ENCODE measurements at places on chromosomes 13 and 19. TPM values are rescaled to one million over a fixed set of nuclear protein-coding genes. Genes with fewer than 3 reads are reported as not detected.

DNA sequence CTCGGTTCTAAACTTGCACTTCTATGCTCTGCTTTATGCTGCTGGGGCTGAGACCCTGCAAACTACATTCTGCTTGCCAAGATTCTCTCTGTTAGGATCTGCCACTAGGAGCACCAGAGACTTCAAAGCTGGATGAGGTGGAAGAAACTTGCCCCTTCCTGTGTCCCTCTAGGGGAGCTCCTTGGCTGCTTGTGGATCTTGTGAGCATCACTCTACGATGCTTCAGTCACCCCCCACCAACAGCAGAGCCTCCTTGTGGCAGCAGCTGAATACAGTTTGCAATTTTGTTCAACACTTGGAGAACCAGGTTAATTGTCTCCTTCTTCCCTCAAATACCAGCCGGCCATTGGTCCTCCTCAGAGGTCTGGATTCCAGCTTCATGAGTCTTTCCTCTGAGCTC, 310.6 kb downstream of the FGF14 start:
- no peak for DNase-seq
- no peaks in the 10 kb centered on the region for H3K36me3 ChIP-seq
- no peak overlapping the region for H3K4me3 ChIP-seq
- H3K4me1 ChIP-seq, result no peaks in the 10 kb centered on the region
- H3K27me3 ChIP-seq, result no peaks in the 10 kb centered on the region

DNA sequence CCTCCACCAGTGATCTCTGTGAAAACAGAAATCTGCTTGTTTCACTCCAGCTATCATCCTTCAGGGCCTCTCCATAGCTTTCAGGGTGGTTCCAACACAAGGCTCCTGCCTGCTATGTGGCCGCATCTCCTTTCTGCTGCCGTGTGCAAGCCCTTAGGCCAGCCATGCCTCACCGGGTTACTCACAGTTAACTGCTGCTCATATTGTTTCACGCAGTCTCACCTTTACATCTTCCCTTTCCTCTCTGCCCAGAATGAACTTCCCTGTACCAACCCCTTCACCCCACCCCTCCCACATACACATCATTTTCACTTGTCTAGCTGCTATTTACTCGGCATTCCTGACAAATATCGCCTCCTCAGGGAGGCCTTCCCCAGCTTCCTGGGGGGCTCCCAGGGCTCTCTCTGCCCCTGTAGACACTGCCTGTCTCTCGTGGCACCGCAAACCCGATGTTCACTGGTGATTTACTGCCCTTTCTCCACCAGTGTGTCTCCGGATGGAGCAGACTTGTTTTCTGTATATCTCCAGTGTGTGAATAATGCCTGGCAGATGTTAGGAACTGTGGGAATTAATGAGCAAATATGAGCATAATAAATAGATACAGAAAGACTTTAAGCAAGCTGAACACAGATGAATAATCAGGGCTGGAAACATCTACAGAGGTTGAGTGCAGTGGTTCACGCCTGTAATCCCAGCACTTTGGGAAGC, 39.3 kb upstream of the GPR183 start:
- peaks cover 18% of the 10 kb centered on the region for H3K36me3 ChIP-seq
- H3K4me1 ChIP-seq, result no peaks in the 10 kb centered on the region
- H3K27ac ChIP-seq, result no peak overlapping the region
- DNase-seq, result no peak

GRCh38 chr19:48618278-48618915, 581 bp downstream of the RPL18 start:
- H3K27ac ChIP-seq, result peak overlapping the region; percentile 76
- peaks cover 11% of the 10 kb centered on the region for H3K4me1 ChIP-seq
- no peaks in the 10 kb centered on the region for H3K27me3 ChIP-seq
- H3K4me3 ChIP-seq, result peak overlapping the region; percentile 82
- no peak for DNase-seq

- H3K27ac ChIP-seq, result no peak overlapping the region
- no peak overlapping the region for H3K4me3 ChIP-seq
- peaks cover 18% of the 10 kb centered on the region for H3K4me1 ChIP-seq
- no peaks in the 10 kb centered on the region for H3K36me3 ChIP-seq
- DNase-seq, result no peak
Measured at GRCh38 chr19:43468354-43469159, 3.1 kb upstream of the LYPD3 start.

DNA sequence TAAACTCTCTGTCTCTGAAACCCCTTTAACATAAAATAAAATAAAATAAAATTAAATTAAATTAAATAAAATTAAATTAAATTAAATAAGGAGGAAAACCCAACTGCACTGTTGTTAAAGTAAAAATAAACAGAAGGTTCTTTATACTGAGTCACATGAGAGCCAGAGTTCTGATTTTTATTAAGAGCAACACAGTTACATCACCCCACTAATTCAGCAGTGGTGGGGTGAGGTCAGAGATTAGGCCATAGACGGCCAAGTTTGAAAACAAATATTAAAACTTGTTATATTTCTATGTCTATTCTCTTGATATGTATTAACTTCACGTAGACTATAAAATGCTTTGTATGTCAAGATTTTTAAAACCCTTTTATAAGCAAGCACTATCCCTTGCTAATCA, 59.5 kb downstream of the MYCBP2 start:
- peaks cover 10% of the 10 kb centered on the region for H3K36me3 ChIP-seq
- H3K27me3 ChIP-seq, result no peaks in the 10 kb centered on the region
- no peak overlapping the region for H3K4me3 ChIP-seq
- no peaks in the 10 kb centered on the region for H3K4me1 ChIP-seq

GRCh38 chr19:39129116-39129515, 3.5 kb downstream of the PAK4 start:
- H3K4me1 ChIP-seq, result peaks cover 10% of the 10 kb centered on the region
- DNase-seq, result no peak
- H3K36me3 ChIP-seq, result no peaks in the 10 kb centered on the region
- H3K4me3 ChIP-seq, result no peak overlapping the region

DNA sequence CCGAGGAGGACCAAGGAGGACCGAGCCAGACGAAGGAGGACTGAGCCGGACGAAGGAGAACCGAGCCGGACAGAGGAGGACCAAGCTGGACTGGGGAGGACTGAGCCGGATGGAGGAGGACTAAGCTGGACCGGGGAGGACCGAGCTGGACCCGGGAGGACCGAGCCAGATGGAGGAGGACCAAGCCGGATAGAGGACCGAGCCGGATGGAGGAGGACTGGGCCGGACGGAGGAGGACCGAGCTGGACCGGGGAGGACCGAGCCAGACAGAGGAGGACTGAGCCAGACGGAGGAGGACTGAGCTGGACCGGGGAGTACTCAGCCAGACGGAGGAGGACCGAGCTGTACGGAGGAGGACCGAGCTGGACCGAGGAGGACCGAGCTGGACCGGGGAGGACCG, 3.2 kb downstream of the PIP5K1C start:
- peaks cover 8% of the 10 kb centered on the region for H3K4me1 ChIP-seq
- H3K27ac ChIP-seq, result no peak overlapping the region
- no peak for DNase-seq

GRCh38 chr13:73593199-73593765, 534.5 kb downstream of the KLF5 start:
- H3K4me3 ChIP-seq, result no peak overlapping the region
- DNase-seq, result no peak
- H3K27me3 ChIP-seq, result no peaks in the 10 kb centered on the region
- no peaks in the 10 kb centered on the region for H3K4me1 ChIP-seq

- H3K4me3 ChIP-seq, result no peak overlapping the region
- peaks cover 4% of the 10 kb centered on the region for H3K27me3 ChIP-seq
- peaks cover 1% of the 10 kb centered on the region for H3K4me1 ChIP-seq
- H3K36me3 ChIP-seq, result no peaks in the 10 kb centered on the region
- no peak for DNase-seq
Measured at GRCh38 chr13:45872566-45872965, 21.0 kb upstream of the SIAH3 start.

DNA sequence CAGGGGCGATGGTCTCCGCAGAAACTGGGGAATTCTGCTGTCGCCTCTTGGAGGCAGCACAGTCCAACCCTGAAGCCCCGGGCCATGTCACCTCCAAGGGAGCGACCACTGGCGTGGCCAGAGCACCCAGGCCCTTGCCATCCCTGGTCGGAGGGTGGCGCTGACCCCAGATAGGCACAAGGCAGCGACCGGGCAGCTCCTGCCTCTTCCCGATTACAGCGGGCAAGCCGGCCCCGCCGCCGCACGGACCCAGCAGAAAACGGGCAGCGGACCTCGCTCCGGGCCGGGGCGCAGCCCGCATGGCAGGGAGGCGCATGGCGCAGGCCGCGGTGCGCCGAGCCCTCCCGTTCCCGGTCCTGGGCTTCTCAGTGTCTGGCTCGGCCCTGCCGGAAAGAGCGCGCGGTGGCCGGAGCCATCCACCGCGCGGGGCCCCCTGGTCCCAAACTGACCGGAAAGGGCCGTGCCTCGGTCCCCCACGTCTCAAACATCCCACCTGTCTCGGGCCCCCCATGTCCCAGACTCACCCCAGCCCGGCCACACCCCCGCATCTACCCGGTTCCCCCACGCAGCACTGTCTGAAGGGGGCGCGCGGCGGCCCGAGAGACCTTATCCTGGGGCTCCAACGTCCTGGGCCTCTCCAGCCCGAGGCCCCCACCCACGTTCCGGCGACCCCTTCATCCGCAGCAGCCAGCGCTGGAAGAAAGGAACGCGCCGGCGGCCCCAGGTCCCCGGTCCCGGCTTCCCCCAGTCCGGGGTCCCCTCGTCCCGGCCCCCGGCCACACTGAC, 727 bp downstream of the CERS1 start:
- no peak overlapping the region for H3K27ac ChIP-seq
- H3K4me3 ChIP-seq, result peak overlapping the region; percentile 47
- H3K36me3 ChIP-seq, result peaks cover 15% of the 10 kb centered on the region
- DNase-seq, result no peak
- H3K4me1 ChIP-seq, result peaks cover 8% of the 10 kb centered on the region

DNA sequence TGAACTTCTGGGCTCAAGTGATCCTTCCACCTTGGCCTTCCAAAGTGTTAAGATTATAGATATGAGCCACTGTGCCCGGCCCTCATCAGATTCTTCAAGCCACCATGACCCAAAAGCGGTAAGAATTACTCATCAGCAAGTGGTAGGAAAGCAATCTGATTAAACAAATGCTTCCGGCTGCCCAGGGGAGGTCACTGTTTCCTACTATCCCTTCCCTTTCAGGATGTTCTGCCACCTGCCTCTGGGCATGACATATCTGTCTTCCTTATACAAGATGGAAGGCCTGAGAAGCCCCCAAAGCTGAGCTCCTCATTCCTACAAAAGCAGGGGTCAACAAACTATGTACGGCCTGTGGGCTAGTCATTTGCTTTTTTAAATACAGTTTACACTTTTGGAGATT, 7.0 kb downstream of the ABHD8 start:
- no peaks in the 10 kb centered on the region for H3K4me1 ChIP-seq
- no peak overlapping the region for H3K4me3 ChIP-seq
- peaks cover 13% of the 10 kb centered on the region for H3K36me3 ChIP-seq
- peak; percentile 36 for DNase-seq

- peak; percentile 28 for DNase-seq
- H3K4me1 ChIP-seq, result peaks cover 15% of the 10 kb centered on the region
- H3K27ac ChIP-seq, result no peak overlapping the region
- H3K4me3 ChIP-seq, result 0 out of 2 replicates have a peak overlapping the region, but pooled peaks have one; percentile 13
Measured at GRCh38 chr19:18160971-18161635, 8.1 kb downstream of the PIK3R2 start.

DNA sequence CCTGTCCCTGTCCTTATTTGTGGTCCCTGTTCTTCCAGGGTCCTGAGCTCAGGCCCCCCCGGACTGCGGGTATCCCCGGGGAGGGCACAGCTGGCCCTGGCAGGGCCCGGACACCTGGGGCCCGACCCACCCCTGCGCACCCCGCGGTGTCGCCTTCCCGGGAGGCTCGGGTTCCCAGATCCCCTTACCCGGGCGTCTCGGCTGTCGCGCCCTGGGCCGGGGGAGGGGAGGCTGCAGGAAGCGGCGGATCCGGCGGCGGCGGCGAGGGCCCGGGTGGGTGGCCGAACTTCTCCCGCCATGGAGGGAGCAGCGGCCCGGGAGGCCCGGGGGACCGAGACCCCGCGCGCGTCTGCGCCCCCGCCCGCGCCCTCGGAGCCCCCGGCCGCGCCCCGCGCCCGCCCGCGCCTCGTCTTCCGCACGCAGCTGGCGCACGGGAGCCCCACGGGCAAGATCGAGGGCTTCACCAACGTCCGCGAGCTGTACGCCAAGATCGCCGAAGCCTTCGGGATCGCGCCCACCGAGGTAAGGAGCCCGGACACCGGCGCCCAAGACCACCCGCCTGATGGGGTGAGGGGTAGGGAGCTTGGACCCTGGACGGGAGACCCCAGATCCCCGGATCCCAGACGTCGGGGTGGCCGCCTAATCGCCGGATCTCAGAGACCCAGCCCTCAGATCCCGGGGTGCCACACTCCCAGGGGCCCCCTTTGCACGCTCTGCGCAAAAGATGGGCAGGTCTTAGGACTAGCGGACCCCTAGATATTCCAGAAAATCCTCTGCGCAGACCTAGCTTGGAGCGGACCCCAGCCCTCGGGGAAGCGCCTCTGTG, at the start of gene GIPC3:
GIPC3 (plus strand) TSS at position 178 of the 826 bp plus-strand sequence; CDS start at position 298, 120 bp downstream.
- H3K27me3 ChIP-seq, result peaks cover 11% of the 10 kb centered on the region
- DNase-seq, result no peak
- no peak within 1 kb of the TSS for H3K27ac ChIP-seq

DNA sequence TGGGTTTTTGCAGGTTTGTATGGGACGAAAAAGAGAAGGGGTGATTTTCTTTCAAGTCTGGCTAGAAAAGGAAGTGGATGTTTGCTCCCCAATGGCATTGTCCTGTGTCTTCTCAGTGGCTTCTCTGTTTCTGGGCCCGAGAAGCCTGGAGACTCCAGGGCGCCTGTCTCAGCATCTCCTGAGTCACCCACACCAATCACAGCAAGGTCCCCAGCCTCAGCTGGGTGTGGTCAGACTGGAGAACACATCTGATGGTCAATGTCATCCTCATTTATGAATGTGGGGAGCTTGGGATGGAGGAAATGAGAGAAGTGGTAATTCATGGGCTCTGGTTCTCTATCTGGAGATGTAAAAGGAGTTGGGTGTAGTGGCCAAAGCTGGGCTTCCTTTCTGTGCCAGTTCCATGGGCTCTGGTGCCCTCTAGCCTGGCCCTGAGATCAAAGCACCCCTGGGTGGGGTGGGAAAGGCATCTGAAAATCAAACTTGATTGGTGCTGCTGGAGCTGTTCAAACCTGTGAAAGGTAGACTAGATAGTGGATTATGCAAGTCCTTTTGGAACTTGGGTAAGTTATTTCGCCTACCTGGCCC, 13.4 kb downstream of the RASL11A start:
- no peak overlapping the region for H3K27ac ChIP-seq
- H3K4me3 ChIP-seq, result no peak overlapping the region
- no peak for DNase-seq
- H3K4me1 ChIP-seq, result no peaks in the 10 kb centered on the region
- no peaks in the 10 kb centered on the region for H3K36me3 ChIP-seq

- H3K4me3 ChIP-seq, result no peak overlapping the region
- H3K27ac ChIP-seq, result no peak overlapping the region
- H3K4me1 ChIP-seq, result no peaks in the 10 kb centered on the region
- no peaks in the 10 kb centered on the region for H3K27me3 ChIP-seq
- no peak for DNase-seq
Measured at GRCh38 chr13:87590518-87590917, 80.7 kb upstream of the SLITRK5 start.

PGLYRP2 gene
- total RNA-seq, result not detected

SHISA7 gene
- total RNA-seq, result not detected

GFY gene
- total RNA-seq, result not detected

PROZ gene
- total RNA-seq, result not detected

All from IMR-90 (cell line).